Ascending aorta (tissue), 2 donors: ENCODE measurements at places on chromosomes 5 and 9.

- no peak for DNase-seq
Measured at GRCh38 chr9:82037126-82037525, 48.6 kb downstream of the SPATA31D1 start.

GRCh38 chr9:33924978-33925797 lies 108.2 kb downstream of the UBE2R2 start:
- DNase-seq, result no peak

DNA sequence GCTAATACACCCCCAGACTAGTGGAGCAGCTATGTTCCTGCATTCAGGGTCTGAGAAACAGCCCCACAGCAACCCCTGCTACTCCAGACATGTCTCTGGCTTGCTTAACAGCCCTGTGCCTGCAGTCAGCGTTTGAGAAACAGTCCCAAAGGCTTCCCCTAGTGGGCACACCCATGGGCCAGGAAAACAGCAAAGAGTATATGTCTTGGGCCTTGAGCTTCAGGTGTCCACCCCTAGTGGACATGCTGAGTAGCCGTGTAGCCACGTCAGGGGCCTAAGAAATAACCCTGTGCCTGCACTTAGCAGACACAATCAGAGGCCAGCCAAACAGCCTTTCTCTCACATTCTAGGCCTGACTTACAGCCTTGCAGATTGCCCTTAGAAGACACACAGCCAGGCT lies 698.6 kb downstream of the PTPRD start:
- no peak for DNase-seq

DNA sequence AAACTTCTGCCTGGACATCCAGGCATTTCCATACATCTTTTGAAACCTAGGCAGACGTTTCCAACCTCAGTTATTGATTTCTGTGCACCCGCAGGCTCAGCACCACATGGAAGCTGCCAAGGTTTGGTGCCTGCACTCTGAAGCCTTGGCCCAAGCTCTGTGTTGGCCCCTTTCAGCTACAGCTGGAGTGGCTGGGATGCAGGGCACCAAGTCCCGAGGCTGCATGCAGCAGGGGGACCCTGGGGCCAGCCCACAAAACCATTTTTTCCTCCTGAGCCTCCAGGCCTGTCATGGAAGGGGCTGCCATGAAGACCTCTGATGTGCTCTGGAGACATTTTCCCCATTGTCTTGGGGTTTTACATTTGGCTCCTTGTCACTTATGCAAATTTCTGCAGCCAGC lies 49.9 kb downstream of the NFX1 start:
- no peak for DNase-seq

DNA sequence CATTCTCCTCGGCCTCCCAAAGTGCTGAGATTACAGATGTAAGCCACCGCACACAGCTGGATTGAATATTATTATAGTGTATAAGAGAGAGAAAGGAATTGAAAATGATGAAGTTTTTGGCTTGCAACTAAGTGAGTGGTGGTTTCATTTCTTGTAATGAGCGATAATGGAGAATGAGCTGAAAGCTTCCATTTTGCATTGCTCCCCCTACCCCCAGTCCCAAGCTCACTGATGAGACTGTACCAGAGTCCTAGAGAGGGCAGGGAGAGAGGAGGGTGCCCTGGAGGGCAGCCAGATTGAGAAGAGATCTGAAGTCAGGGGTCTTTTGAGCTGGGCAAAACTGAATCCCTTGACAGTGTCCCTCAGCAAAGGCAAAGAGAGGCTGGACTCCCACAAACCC lies 38.5 kb upstream of the CTNNA1 start:
- no peak for DNase-seq

DNA sequence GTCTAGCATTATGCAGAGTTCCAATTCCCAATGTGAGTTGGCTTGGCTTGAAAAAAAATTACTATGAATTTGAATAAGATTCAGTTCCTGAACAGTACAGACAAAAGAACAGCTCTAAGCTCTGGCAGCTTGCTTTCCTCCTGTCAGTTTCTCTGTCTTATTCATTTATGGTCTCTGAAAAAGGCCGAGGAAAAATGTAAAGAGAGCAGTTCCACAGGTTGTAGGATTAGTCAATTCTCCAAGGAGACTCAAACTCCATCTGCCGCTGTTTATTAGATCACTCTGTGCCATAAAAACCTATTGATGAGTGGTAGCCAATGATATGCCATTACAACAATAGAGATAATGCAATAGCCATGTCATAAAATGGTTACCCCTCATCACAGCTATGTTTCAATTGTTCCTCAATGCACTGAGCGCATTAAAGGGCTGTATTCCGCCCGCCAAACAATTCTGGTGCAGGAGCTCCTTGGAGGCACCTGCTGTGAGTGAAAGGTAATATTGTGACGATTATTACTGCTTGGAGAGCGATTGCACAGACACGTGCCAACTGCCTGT lies 188.2 kb downstream of the ARRDC3 start:
- DNase-seq, result no peak

- DNase-seq, result no peak
Measured at GRCh38 chr5:170508036-170508435, 4.2 kb downstream of the KCNIP1 start.

GRCh38 chr5:67306965-67307607 lies 110.5 kb upstream of the CD180 start:
- DNase-seq, result no peak

DNA sequence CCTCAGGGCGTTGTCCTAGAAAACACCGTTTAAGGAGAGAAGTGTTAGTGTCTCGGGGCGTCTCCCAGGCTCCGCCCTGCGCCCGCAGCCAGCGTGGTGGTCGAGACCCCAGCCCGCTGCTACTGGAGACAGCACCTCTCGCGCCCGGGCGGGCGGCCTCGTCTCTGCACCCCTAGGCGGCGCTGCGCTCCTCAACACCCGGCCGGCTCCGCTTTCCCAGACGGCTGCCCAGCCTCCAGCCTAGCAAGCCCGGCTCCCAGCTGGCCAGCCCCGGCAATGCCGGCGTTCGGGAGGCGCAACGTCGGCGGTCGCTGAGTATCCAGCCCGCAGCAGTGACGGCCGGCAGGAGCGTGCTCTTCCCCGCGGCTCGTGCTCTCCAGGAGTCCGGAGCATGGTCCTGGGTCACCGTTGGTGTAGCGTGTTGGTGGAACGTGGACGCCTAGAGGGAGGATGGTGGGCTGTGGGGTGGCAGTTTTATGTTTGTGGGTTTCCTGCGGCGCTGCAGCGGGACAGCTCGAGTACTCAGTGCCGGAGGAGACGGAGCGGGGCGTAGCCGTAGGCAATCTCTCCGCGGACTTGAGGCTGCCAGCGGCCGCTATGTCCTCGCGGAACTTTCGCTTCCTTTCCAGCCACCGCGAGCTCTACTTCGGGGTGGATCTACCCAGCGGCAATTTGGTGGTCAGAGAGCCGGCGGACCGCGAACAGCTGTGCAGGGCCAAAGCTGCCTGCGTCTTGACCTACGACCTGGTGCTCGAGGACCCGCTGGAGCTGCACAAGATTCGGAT lies 536 bp downstream of the PCDHAC1 start:
- DNase-seq, result peak; percentile 78

- no peak for DNase-seq
Measured at GRCh38 chr5:131104169-131104808, 60.8 kb downstream of the HINT1 start.

- DNase-seq, result no peak
Measured at GRCh38 chr9:119639287-119639955, 270.2 kb upstream of the BRINP1 start.

- no peak for DNase-seq
Measured at GRCh38 chr9:81083854-81084512, 605.4 kb downstream of the TLE1 start.

- DNase-seq, result no peak
Measured at GRCh38 chr9:34346873-34347799, 17.8 kb downstream of the NUDT2 start.

DNA sequence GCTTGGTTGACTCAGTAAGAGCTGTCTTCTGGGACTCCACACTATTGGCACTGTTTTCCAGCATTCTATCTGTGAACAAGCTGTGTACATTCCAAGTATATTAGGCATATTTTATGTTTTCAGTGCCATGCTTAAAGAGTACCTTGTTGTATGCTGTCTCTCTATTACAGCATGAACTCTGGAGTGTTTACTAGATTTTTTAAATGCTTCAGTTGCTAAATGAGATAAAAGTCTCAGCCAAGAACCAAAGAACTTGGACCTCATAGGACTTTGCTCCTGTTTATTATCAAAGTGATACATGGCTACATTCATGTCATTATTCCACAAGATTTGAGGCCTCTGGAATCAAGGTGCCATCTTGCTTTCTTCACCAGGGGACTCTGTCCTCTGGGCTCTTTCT lies 167.2 kb downstream of the C9orf152 start:
- no peak for DNase-seq

GRCh38 chr5:138974227-138975063 lies 99.3 kb upstream of the LRRTM2 start:
- no peak for DNase-seq

DNA sequence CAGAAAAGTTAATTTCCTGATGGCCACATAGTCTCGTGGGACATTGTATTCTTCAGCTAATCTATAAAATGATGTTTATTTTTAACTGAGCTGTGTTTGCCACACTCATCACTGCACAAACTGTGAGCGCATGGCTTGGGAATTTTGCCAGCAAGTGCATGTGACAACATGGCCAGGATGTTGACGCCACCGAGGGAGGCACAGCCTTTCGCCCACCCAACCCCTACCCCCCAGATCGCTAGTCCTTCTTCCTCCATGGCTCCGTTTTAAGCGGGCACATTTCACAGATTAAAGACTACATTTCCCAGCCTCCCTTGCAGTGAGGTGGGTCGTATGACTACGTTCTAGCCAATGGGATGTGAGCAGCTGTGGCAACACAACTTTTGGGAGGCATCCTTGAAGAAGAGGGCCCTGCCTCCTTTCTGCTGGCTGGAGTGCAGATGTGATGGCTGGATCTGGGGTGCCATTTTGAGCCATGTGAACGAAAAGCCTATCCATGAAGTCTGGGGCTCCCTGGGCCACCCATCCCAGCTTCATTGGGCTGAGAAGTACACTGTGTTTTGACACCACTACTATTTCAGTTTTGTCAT lies 7.9 kb downstream of the NRARP start:
- DNase-seq, result no peak

GRCh38 chr5:151751091-151751490 lies 7.3 kb downstream of the ATOX1 start:
- no peak for DNase-seq

- no peak for DNase-seq
Measured at GRCh38 chr5:67538855-67539506, 342.4 kb upstream of the CD180 start.

DNA sequence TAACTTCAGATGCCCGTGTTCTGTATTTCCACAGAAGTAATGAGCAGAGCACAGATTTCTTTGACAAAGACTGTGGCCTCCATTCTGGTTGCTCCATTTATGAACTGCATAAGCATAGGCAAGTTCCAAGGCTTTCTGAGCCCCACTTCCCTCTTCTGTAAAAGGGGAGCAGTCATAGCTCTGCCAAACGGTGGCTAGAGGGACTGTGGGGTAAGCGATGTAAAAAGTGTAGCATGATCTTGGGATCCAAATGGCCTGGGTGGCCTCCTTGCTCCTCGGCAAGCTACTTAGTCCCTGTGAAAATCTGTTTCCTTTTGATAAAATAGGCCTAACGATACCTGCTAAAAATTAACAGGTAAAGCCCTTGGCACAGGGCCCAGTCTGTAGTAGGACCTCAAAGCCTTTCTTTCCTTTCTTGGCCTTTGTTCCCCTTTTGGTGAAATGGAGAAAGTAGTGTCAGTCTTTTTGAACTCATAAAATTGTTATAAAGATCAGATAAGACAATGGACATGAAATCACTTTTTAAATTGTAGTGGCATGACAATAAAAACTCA lies 646.6 kb downstream of the ACTL7B start:
- DNase-seq, result no peak

DNA sequence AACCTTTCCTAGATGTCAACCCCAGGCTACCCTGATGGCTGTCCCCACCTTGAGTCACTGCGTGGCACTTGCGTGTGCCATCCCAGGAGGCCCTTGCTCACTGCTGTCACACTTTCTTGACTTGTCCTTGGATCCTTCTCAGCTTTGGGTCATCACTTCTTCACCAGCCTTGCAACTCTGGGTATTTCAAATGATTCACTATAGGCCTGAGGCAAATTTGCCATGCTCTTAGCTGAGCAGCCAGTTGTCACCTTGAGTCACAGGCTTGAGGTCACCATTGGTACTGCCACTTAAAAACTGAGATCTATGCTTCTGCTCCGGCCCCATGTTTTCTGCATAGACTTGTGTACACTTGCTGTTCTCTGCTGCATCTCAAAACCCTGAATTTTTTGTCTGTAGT lies 84.7 kb downstream of the BASP1 start:
- no peak for DNase-seq

- DNase-seq, result no peak
Measured at GRCh38 chr9:94140791-94141790, 56.8 kb downstream of the PTPDC1 start.

DNA sequence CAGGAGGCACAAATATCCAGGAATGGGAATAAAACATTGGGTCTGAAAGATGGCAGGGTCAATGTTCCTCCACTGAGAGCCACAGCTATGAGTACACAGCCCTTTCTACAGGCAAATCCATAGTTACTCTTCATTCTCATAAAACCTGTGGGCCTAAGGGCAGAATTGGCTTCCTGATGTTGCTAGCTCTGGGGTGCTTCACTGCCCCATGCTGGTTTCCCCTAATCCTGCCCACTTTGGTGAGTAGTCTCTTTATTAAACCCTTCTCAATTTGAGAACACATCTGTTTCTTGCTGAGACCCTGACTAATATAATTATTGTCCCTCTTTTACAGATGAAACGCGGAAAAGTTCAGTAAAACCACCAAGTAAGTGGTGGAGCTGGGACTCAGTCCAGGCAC lies 66.3 kb upstream of the RAI14 start:
- DNase-seq, result no peak

GRCh38 chr5:91178461-91178860 lies 204.7 kb downstream of the ARRDC3 start:
- no peak for DNase-seq

- DNase-seq, result no peak
Measured at GRCh38 chr9:125534971-125535701, 171.9 kb downstream of the MAPKAP1 start.

GRCh38 chr5:5575461-5575860 lies 153.0 kb downstream of the ICE1 start:
- DNase-seq, result no peak

DNA sequence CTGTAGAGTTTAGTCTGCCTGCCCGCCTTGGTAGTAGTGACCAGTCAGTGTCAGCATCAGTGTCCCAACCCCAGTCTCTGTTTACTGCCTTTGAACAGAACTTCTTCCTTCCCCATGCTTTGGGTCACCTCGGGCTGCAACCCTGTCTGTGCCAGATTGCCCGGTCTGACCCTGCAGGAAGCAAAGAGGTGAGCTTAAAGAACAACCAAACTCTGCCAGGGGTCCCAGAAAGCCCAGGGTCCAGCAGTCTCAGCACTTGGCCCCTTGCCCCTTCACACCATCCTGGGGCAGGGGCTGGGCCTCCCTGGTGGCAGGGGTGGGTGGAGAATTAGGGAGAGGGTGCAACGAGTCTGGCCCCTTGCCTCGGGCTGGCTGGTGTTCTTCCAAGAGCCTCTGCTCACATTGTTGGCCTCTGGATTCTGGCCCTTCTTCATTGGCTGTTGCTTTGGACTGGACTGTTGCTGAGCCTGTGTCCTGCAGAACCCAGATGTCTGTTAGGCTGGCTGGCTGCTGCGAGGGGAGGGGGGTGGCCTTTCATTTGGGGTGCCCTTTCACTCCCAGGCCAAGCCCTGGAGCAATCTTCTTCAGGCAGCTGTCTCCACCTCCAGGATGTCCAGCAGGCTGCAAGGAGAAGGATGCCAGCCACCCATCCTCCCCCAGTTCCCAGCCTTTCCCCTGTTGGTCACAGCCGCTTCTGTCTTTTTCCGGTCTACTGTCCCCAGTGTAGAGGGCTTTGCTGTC lies 51.2 kb downstream of the SAR1B start:
- DNase-seq, result no peak
